ENCODE measurements at places on chromosomes 2 and 18.

GRCh38 chr2:231925303-231926179 lies 655 bp downstream of the NPPC start:
- peak; percentile 88 for DNase-seq

DNA sequence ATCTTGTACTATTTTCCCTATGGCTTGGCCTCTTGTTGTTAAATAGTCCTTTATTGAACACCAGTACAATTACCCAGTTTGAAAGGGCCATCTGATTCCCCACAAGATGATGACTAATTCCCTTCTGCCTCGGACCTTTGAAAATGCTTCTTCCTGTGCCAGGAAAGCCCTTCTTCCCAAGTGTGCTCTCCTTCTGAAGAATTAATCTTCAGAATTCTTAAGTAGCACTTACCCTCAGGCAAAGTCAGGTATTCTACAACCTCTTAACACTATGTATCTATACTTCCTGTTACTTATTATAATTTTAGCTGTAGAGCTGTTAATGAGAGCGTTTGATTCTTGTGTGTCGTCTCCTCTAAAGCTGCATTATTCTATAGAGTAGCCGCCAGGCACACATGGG lies 28.6 kb upstream of the MEX3C start:
- DNase-seq: no peak

GRCh38 chr2:60294901-60295635 lies 258.4 kb downstream of the BCL11A start:
- no peak for DNase-seq

GRCh38 chr18:63564561-63564960 lies 22.4 kb downstream of the SERPINB12 start:
- DNase-seq: no peak

GRCh38 chr2:101255501-101255900 lies 2.8 kb downstream of the CNOT11 start:
- DNase-seq: peak; percentile 45

- DNase-seq: peak; percentile 33
Observed at GRCh38 chr2:150482111-150482510, 5.4 kb downstream of the RND3 start.

- no peak for DNase-seq
Observed at GRCh38 chr18:23765931-23766330, 76.7 kb downstream of the LAMA3 start.

DNA sequence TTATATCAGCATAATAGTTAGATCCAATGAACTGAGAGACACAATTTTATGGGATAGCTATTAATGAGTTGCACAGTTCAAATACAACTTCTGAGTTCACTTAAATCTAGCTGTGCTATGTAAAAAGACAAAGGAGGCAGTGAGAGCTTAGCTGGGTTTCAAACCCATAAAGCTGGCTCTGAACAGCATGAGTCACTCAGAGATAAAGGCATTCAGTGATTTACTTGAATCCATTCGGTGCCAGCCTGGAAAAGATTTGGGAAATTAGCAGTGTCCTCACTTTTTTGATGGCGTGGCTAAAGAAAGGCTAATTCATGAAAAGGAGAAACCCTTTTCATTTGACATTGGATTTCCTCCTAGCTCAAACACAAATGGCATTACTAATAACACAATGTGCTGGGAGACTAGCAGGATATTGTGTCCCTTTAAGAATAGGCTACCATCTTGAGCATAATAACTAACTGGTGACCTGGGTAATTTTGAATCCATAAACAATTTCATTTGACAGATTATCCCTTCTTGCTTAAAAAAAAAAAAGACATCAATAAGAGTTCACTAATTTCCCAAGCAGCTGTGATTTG lies 98.4 kb upstream of the NEUROD1 start:
- DNase-seq: peak; percentile 38

- DNase-seq: peak; percentile 35
Observed at GRCh38 chr2:27262379-27263286, at the start of gene SLC30A3. Gene SLC30A3 (minus strand): TSS chr2:27263047. CDS start chr2:27262906, 141 bp downstream.

- DNase-seq: peak; percentile 42
Observed at GRCh38 chr2:217993817-217994463, 8.9 kb downstream of the TNS1 start.

- DNase-seq: no peak
Observed at GRCh38 chr2:198254536-198255090, 450.2 kb downstream of the PLCL1 start.

- DNase-seq: no peak
Observed at GRCh38 chr2:64524604-64525316, 632 bp downstream of the AFTPH start.

GRCh38 chr2:78383576-78383975 lies 641.9 kb upstream of the REG3G start:
- DNase-seq: no peak

DNA sequence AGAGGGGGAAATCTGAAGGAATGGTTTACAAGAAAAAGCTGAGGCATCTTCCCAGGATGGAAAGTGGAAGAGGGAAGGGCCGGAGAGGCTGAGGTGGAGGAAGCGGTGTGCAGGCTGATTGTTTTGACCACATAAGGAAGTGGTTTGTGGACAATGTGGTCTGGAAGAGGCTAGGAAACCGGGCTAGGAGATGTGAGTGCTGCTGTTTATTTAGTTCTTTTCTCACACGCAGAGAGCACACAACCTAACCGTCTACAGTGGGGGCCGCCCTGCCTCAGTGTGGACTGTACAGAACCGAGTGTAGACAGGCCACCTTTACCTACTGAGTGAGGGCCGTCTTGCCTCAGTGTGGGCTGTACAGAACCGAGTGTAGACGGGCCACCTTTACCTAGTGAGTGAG lies 251.7 kb upstream of the PXDN start:
- no peak for DNase-seq

- DNase-seq: peak; percentile 51
Observed at GRCh38 chr2:113966832-113967231, 76.9 kb downstream of the ACTR3 start.

- no peak for DNase-seq
Observed at GRCh38 chr2:237306083-237306786, 107.7 kb downstream of the COL6A3 start.

GRCh38 chr2:84486441-84487115 lies 27.5 kb upstream of the SUCLG1 start:
- peak; percentile 20 for DNase-seq

GRCh38 chr2:155404433-155405002 lies 706.0 kb downstream of the KCNJ3 start:
- DNase-seq: no peak

- no peak for DNase-seq
Observed at GRCh38 chr2:70767079-70767698, 811 bp downstream of the ADD2 start.
